ENCODE measurements at places on chromosomes 12 and 14. TPM values are rescaled to one million over a fixed set of nuclear protein-coding genes. Genes with fewer than 3 reads are reported as not detected.

The LRRC10 gene
- under 0.01 TPM for polyA plus RNA-seq

- no peak for DNase-seq
Measured at GRCh38 chr14:35085441-35085840, 36.3 kb downstream of the PPP2R3C start.

- no peak for DNase-seq
Measured at GRCh38 chr12:12327802-12328201, 22.2 kb downstream of the MANSC1 start.

The P2RX2 gene
- polyA plus RNA-seq: 0.36 TPM

The LRTM2 gene
- not detected for polyA plus RNA-seq

The MRPL52 gene
- polyA plus RNA-seq: 105 TPM

The NOVA1 gene
- polyA plus RNA-seq: 1.8 TPM

The EGLN3 gene
- 58.9 TPM for polyA plus RNA-seq

DNA sequence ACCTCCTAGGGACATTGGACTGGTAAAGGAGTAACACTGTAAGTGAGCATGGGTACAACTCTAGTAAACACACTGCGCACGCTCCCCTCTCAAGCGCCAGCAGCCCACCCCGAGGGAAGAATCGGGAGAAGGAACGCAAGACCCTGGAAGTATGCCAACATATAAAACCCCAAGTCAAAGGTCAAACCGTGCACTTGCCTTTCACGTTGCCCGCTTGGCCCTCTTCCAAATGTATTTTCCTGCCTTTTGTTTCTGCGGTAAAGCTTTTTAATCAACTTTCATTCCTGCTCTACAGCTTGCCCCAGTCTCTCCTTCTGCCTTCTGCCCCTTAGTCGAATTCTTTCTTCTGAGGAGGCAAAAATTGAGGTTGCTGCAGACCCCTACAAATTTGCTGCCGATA lies 17.6 kb upstream of the CHST11 start:
- DNase-seq: peak; percentile 45

DNA sequence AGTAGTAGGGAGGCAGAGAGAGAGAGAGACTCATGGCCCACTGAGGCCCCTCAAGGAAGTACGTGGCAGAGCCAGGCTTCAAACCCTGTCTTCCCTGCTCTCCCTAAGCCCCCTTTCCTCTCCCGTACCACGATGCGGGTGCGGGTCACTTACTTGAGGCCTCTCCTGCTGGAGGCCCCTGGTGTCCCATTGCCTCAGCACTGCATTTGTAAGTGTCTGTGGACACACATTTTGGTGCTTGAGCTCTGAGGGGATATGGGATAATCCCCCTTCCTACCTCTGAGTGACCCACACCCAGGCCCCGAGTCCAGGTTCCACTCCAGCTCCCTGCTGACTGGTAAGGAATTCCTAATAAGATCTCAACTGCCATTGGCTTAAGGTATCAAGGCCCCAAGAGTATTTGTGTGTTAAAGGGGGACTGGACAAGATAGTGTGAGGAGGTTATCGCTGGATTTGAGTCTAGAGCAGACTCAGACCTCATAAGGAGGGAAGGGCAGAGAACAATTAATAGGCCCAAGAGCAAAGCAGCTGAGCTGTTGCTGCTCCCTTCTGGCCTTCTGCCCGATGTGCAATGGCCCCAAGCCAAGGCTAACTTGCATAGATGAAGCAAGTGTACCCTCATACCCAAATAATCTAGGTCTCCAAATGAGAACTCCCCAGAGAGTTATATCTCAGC lies 71.9 kb downstream of the CRACR2A start:
- no peak for DNase-seq

- DNase-seq: peak; percentile 69
Measured at GRCh38 chr12:47783024-47783755, 10.2 kb downstream of the SLC48A1 start.

GRCh38 chr12:30211743-30212142 lies 428.0 kb upstream of the TMTC1 start:
- DNase-seq: no peak

DNA sequence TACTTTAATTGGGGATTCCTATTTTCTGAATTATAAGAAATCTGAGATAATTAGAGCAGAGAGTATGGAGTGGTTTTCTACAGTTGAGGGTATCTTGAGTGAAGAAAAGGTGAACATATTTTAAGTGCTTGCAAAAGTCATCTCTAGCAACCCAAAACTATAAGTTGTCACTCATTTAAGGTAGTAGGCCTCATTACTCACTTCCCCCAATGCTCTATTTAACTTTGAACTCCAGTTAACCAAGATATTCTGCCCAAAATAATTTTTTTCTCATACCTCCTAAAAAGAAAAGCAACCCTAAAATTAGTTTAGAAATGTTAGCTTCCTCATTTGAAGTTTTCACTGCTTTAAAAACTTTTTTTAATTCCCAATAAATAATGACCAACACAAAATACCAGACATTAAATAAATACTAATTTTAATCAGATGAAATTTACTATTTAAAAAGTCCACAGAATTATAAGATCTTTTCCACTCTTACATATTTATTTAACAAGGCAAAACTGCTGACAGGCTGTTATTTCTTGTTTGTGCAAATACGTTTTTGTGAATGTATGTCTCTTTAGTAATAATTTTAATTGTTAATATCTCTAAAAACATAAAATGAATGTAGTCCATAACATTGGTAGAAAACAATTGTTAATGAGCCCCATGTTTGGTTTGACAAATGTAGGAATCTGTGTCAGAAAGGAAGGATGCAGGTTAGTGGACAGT lies 47.8 kb downstream of the VRK1 start:
- DNase-seq: no peak

The DTX3 gene
- 8.4 TPM for polyA plus RNA-seq

GRCh38 chr14:22002860-22003284 lies 329.3 kb upstream of the OR4E1 start:
- DNase-seq: no peak

DNA sequence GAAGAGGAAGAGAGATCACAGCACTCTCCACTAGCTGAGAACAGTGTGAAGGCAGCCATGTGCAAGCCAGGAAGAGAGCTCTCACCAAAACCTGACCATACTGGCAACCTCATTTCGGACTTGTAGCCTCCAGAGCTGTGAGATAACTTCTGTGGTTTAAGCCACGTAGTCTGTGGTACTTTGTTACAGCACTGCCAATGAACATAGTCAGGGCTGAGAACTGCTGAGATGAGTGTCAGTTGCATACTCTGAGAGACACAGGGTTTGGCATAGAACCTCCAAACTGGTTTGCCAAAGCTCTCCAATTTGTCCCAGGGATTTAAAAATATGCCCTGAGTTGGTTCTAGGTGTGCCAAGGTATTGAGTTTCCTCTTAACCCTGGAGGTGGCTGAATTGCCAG lies 218.6 kb downstream of the ATP23 start:
- no peak for DNase-seq

The KRT77 gene
- polyA plus RNA-seq: not detected

The FOXN4 gene
- 0.06 TPM for polyA plus RNA-seq

The RAB2B gene
- polyA plus RNA-seq: 6.7 TPM

The CCDC196 gene
- polyA plus RNA-seq: 1.2 TPM

DNA sequence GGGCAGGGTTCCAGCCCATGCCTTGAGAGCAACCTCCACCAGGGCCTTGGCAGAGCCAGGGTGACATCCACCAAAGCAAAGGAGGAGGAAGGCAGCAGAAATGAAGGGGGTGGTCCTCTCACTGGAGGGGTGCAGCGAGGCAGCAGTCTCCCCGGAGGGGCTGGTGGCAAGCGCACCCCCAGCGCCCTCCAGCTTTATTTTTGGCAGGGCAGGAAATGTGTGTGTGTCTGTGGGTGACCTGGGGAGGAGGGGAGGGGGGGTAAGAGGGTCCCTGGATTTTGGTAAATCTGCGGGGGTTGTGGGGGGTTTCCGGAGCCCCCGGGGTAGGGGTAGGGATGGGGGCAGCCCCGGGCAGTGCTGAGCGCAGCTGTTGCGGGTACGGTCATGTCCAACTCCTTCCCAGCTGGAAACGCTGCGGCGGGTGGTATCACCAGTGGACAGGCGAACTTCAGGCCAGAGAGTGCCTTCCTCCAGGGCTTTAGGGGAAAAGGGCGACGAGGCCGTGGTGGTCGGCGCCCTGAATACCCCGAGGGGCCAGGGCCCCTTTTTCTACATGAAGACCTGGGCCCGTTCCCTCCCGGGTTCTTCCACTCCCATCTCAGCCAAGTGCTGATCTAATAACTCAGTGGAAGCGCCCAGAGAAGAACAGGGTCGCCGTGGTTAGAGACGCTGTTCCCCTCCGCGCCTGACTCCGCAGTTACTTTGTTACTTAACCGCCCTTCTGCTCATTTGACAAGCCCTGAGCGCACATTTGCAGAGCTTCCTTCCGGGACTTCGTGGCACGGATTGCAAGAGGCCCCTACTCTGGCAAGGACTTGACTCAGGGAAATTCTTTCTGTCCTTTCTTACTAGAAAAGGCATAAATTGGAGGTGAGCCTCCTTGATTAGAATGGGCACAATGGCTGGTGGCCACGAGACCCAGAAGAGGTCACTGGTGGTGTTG lies 55.2 kb downstream of the FOS start:
- peak; percentile 83 for DNase-seq

DNA sequence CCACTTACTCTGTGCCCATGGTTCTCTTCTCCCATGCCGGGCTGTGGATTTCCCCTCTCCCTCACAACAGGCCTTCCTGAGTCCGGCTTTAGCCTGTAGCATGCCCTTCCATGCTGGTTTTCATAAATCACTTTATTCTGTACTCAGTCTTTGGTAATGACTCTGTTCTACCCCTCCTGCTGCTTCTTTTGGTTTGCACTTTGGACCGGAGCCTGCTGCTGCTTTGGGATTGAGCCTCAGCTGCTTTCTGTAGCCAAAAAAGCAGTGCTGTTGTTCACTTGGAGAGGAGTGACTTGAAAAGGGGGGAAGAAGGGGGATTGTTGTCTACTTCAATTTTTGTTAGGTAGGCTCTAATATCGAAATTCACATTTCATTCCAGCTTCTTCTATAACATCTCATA lies 8.5 kb upstream of the SLC6A13 start:
- no peak for DNase-seq

- DNase-seq: peak; percentile 48
Measured at GRCh38 chr12:131102991-131103668, 149.4 kb downstream of the ADGRD1 start.

DNA sequence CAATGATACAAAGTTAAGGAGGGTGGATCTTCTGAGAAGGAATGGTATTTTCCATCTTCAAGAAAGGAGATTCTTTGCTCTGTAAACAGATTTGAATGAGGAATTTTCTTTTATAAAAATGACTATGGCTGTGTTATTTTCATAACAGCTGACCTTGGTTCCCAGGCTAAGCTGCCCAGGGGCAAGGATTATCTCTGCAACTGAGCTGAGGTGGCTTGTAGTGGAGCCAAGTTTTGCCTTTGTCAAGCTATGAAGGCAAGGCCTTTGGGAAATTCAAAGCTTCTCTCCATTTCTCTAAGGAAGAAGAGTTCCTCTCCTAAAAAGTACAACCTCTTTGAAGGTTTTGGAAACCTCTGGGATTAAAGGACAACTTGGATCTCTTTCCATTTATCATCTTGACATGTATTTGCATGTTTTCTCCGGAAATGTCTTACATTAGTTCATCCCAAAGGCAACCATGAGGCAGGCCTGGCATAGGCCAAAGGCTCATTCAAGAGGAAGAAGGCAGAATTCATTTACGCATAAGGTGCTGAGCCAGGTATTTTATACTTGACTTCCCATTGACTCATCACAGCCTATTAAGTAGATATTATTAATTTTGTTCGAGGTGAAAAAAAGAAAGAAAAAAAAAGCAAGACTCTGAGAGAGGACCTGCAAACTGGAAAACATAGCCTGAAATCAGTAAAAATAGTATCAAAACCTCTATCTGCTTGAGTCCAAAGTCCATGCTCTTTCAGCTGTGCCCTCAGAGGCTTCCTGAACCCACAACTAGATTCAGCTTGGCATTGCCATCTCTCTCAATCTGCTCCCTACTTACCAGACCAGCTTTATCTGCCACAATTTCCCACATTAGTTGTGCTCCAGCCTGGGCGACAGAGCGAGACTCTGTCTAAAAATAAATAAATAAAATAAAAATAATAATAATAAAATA lies 24.0 kb upstream of the CKAP4 start:
- DNase-seq: no peak

GRCh38 chr12:111174251-111174960 lies 194.5 kb downstream of the PHETA1 start:
- no peak for DNase-seq

GRCh38 chr14:101241807-101242278 lies 319.5 kb upstream of the DIO3 start:
- DNase-seq: no peak

The GNB3 gene
- 1.1 TPM for polyA plus RNA-seq

- DNase-seq: no peak
Measured at GRCh38 chr12:27076468-27076867, 5.9 kb downstream of the C12orf71 start.

DNA sequence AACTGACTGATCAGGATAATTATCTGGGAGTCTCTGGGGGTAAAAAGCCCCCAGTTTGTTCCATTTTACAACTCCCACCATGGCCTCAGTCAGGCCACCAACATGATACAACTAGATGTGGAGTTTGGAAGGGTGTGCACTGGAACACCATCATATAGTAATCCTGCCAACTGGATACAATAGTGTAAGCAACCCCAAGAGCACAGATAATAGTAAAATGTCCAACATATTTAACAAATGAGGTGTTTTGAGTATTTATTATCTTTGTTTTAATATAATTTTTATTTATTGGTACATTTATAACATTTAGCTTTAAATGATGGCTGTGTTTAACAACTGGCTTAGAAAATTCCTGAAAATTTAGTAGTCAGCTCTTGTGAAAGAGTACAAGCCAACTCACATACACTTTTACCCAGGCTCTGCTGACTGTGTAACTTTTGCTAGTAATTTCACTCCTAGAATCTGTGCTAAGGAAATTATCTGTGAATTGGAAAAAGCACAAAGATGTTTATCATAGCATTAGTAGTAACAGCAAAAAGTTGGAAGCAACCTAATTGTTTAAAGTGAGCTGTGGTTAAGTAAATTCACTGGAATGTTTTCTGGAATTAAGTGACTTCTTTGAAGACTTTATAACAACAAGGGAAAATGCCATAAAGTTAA lies 196.8 kb downstream of the RAD51B start:
- no peak for DNase-seq

The OTX2 gene
- polyA plus RNA-seq: not detected

DNA sequence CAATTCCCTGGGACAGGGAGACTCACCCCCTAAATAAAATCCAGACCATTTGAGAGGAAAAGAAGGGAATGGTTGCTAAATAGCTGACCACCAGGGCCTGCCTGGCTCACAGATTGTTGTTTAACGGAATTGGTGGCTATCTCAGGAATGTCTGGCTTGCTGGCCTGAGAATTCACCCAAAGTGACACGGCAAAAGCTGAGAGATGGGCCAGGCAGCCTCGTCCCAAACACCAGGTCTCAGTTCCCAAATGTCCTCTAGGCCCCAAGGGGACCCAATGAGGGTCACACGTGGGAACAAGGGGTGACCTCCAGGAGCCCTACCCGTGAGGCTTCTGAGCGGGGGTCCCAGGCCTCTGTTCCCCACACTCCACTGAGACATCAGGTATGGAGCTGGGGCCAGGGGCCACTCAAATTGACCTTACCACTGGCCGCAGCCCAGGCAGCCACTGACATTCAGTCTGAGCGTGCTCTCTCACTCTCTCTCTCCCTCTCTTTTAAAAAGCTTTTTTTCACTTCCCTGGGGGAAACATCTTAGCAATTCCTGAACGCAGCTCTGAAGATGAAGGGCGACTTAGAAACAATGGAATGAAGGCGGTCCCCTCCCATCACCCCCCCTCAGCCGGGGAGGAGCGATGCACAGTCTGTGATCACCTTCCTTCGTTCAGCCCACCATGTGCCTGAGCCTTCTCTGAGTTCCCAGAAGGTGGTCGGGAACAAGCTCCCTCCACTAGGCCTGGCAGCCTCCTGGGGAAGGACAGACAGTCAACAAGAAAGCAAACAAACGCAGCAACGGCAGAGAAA lies 131.2 kb downstream of the SCARB1 start:
- no peak for DNase-seq
